ENCODE measurements at places on chromosomes 6 and 20.

- DNase-seq = no peak
Observed at GRCh38 chr6:80161434-80161833, 55.0 kb downstream of the BCKDHB start.

- peak; percentile 54 for DNase-seq
Observed at GRCh38 chr6:89433252-89434149, 549 bp downstream of the ANKRD6 start.

GRCh38 chr20:23156842-23157423, 70.8 kb upstream of the CD93 start:
- DNase-seq = no peak

DNA sequence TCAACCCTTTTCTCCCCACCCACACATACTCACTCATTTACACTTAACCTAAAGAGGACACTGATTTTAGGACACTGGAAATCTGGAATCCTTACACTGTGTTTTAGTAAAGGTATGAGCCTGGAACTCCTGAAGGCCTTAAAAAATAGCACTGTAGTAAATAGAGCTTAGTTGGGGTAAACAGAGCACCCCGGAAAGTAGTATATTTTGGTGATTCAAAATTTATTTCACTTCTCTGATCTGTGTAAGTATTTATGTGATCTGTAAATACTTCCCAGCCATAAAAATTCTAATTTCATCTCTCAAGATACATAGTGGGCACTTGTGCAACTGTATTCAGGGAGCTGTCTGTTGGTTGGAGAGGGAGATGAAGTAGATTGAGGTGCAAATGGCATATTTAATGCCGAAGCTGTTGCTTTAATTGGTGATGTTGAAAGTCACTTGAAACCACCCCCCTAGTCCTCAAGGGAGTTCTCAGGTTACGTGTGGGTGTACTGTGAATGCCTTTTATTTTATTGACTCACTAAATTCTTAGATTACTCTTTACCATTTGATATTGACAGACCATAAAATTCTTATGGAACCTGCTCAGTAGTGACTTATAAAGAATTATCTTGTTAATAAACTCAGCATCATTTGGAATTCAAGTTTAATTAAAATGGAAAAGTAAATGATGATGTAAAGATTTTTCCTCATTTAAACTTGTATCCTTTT, 154.9 kb downstream of the SOX4 start:
- DNase-seq = no peak

GRCh38 chr20:60362531-60362930, 404.3 kb downstream of the CDH26 start:
- no peak for DNase-seq

- no peak for DNase-seq
Observed at GRCh38 chr6:166058064-166058739, 109.4 kb downstream of the TBXT start.

DNA sequence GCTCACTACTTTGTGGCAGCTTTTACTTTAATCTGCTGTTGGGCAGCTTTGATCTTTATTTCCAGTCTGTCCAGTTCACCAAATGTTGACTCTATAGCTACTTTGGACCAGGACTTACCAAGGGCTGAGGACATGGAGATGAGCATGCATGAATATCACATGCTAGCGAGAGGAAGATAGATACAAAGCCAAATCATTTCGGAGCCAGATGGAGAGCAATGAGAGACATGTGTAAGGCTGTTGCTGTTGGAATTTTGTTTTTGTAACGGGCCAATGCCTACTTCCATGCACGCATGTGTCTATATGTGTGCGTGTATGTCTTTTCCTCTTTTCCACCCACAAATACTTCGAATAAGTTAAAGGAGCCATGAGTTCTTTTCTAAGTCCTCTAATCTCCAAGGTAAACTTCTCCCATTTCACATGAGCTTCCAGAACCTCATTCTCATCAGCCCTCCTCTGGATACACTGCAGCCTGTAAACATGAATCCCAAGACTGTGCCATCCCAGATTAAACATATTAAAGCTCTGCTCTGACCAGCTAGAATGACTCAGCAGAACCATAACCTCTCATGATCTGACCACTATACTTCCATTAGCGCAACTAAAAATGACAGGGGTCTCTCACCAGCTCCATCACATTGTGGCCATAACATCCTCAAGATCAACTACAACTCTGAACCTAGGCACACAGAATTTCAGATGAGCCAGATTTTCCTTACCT, 160.7 kb downstream of the LRFN2 start:
- no peak for DNase-seq
